Small intestine (tissue), 16 donors: ENCODE measurements at places on chromosomes 12 and 14.

- no peaks in the 10 kb centered on the region for H3K36me3 ChIP-seq
- no peak overlapping the region for H3K27ac ChIP-seq
- H3K27me3 ChIP-seq, result no peaks in the 10 kb centered on the region
- DNase-seq, result no peak
Measured at GRCh38 chr12:109540526-109541412, 32.5 kb downstream of the MMAB start.

DNA sequence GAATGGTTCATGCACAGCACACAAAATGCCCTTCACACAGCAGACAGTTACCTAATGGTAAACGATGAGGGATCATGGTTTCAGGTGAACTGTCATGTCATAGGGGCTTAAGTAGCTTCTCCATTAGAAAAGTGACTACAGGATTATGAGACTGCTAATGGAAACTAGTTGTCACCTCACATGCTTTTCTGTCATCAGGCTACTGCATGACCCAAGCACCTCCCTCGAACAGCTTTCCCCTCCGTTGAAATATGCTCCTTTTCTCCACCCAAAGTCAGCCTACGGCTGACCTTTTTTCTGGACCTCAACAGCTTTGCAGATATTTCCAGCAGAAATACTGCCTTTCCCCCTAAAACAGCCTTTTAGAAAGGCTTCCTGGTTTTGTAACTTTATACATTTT is 467.3 kb downstream of the EGLN3 start:
- no peak for DNase-seq
- no peaks in the 10 kb centered on the region for H3K4me1 ChIP-seq
- H3K27ac ChIP-seq, result no peak overlapping the region
- no peaks in the 10 kb centered on the region for H3K36me3 ChIP-seq
- H3K4me3 ChIP-seq, result no peak overlapping the region
- peaks cover 4% of the 10 kb centered on the region for H3K27me3 ChIP-seq

- DNase-seq, result no peak
- H3K4me1 ChIP-seq, result no peaks in the 10 kb centered on the region
- peaks cover 11% of the 10 kb centered on the region for H3K36me3 ChIP-seq
- no peak overlapping the region for H3K27ac ChIP-seq
- H3K4me3 ChIP-seq, result no peak overlapping the region
- no peaks in the 10 kb centered on the region for H3K27me3 ChIP-seq
Measured at GRCh38 chr12:112466835-112467234, 48.1 kb downstream of the PTPN11 start.

GRCh38 chr12:57614948-57615500 is 3.8 kb downstream of the ARHGEF25 start:
- H3K36me3 ChIP-seq, result peaks cover 9% of the 10 kb centered on the region
- H3K27me3 ChIP-seq, result no peaks in the 10 kb centered on the region
- H3K27ac ChIP-seq, result no peak overlapping the region
- H3K4me3 ChIP-seq, result no peak overlapping the region
- H3K4me1 ChIP-seq, result peaks cover 22% of the 10 kb centered on the region

DNA sequence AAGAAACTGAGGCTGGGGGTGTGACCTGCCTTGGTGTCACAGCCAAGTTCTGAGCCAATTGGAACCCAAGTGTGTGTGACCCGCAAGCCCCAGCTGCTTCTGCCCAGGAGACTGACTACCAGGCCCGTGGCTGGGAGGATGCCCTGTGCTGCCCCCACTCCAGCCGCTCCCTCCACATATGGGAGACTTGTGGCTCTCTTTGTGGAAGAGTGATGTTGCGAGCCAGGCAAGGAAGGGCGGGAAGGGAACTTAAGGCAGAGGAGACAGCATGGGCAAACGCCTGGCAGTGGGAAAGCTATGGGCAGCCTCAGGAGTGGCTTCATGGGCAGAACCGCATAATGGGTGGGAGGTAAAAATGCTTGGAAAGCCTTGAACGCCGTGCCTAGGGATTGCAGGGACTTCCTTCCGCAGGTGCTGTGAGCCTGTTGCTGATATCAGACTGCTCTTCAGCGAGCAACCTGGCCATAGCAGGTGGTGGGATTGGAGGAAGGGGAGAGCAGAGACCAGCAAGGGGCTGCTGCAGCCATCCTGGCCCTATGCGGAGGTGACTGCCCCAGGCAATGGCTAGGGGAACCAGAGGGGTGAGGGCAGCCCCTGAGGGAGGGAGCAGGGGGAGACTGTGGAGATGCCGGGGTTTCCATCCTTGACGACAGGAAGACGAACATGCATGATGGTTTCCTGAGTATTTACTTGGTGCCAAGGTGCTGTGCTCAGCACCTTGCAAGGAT is 115.7 kb downstream of the LGMN start:
- peaks cover 8% of the 10 kb centered on the region for H3K36me3 ChIP-seq
- no peaks in the 10 kb centered on the region for H3K27me3 ChIP-seq
- no peak for DNase-seq
- H3K4me3 ChIP-seq, result no peak overlapping the region

- no peaks in the 10 kb centered on the region for H3K27me3 ChIP-seq
- H3K4me1 ChIP-seq, result no peaks in the 10 kb centered on the region
- H3K27ac ChIP-seq, result no peak overlapping the region
Measured at GRCh38 chr14:67665868-67666267, 8.6 kb downstream of the VTI1B start.

DNA sequence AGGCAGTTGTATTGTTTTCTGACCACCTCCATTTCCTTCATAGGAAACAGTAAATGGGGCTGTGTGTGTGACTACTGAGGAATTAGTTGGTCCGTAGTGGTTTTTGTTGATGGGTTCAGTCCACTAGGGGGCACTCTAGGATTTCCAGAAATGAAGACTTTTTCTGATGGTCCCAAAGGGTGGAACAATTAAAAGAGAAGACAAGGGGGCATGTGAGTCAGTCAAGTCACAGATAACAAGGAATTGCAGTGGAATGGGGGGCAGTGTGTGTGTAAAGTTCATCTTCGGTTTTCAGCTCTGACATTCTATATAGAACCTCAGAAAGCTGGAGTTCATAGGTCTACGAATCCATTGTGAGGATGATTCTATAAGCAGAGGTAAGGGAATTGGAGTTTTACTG is 186.6 kb upstream of the OR4E1 start:
- H3K4me3 ChIP-seq, result no peak overlapping the region
- H3K27ac ChIP-seq, result no peak overlapping the region
- H3K27me3 ChIP-seq, result no peaks in the 10 kb centered on the region
- peak; percentile 19 for DNase-seq
- H3K36me3 ChIP-seq, result no peaks in the 10 kb centered on the region

- H3K27me3 ChIP-seq, result no peaks in the 10 kb centered on the region
- no peaks in the 10 kb centered on the region for H3K36me3 ChIP-seq
- H3K4me3 ChIP-seq, result no peak overlapping the region
- DNase-seq, result peak; percentile 40
- H3K27ac ChIP-seq, result no peak overlapping the region
- H3K4me1 ChIP-seq, result no peaks in the 10 kb centered on the region
Measured at GRCh38 chr12:115341442-115341841, 657.5 kb upstream of the TBX3 start.

- H3K4me1 ChIP-seq, result peaks cover 50% of the 10 kb centered on the region
- no peak overlapping the region for H3K27ac ChIP-seq
- H3K36me3 ChIP-seq, result no peaks in the 10 kb centered on the region
Measured at GRCh38 chr12:4012073-4012472, 138.9 kb upstream of the PARP11 start.

DNA sequence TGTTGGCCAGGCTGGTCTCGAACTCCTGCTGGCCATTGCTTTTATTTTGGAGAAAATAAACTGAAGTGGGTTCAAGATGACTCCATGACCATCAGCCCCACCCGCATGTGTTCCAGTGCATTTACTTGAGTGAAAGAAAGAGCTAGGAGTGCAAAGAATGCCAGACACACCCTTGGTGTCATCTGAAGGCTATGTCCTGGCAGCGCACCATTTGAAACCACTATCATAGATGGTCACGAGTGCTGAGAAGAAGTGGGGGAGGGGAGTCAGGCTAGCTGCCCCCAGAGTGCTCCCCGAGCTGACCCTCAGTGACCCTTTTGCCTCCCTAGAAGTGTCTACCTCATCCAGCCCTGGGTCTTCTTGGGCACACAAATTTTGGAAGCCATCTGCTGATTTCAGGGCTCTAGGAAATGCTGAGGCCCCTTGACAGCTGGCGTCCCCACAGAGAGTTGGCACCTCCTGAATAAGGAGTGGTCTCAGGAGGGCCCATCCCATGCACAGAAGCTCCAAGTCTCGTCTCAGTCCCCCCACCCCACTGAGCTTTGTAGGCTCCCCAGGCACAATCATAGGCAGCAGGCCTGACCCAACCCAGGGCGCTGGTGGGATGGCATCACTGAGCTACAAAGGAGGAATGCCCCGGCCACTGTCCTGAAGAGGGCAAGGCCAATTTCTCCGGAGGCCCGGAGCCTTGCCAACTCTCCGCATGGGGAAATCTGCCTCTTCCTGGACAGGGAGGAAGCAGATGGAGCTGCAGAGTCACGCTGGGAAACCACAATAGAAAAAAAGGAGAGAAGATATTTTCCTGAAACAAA is 28.0 kb downstream of the PXN start:
- no peaks in the 10 kb centered on the region for H3K27me3 ChIP-seq
- H3K36me3 ChIP-seq, result no peaks in the 10 kb centered on the region
- H3K4me3 ChIP-seq, result no peak overlapping the region
- DNase-seq, result no peak
- peaks cover 19% of the 10 kb centered on the region for H3K4me1 ChIP-seq
- H3K27ac ChIP-seq, result no peak overlapping the region

DNA sequence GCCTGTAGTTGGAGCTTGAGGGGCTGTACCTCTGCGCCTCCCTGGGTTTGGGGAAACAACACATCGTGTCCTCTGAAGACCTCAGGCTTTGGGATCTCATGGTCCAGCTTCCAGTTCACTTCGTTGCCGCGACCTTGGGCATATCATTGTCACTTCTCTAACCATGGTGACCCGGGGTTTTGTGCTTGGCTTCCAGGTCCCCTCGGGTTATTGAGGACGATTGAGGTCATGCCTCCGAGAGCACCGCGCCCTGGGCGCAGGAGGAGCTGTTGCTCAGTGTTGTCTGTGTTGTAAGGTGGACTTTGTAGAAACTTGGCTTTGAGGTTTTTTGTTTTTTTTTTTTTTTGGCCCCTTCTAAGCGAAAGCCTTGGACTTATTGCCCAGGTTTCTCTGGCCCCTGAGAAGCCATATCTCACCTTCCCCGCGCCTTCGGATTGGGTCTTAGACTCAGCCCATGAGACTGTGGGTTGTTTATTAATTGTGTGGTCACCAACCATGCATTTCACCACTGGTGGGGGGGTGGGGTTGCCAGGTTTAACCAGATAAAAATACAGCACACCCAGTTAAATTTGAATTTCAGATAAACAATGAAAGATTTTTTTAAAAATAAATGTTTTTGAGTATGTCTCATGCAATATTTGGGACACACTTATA is 2.6 kb downstream of the BCL7A start:
- peaks cover 9% of the 10 kb centered on the region for H3K36me3 ChIP-seq
- peak overlapping the region; percentile 50 for H3K4me3 ChIP-seq
- no peak for DNase-seq

DNA sequence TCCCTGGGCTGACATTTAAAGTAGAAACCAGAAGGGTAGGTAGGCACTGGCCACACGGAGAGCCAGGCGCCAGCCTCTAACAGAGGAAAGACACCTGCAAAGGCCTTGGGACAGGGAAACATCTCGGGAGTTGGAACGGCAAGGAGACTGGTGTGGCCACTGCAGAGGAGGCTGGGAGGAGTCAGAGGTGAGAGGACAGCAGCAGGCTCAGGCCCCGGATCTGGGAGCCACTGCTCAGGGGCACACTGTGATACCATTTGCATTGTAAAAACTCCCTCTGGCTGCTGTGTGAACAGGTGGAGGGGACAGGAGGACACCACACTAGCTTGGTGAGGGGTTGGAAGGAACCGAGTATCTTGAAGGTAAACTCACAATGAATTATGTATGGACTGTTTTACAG is 2.7 kb downstream of the ANHX start:
- no peaks in the 10 kb centered on the region for H3K27me3 ChIP-seq
- no peak for DNase-seq
- no peak overlapping the region for H3K4me3 ChIP-seq
- H3K4me1 ChIP-seq, result no peaks in the 10 kb centered on the region
- no peaks in the 10 kb centered on the region for H3K36me3 ChIP-seq
- H3K27ac ChIP-seq, result no peak overlapping the region

- no peak for DNase-seq
- H3K36me3 ChIP-seq, result no peaks in the 10 kb centered on the region
- H3K4me3 ChIP-seq, result no peak overlapping the region
- no peaks in the 10 kb centered on the region for H3K4me1 ChIP-seq
Measured at GRCh38 chr12:124769163-124769530, 94.5 kb downstream of the SCARB1 start.

DNA sequence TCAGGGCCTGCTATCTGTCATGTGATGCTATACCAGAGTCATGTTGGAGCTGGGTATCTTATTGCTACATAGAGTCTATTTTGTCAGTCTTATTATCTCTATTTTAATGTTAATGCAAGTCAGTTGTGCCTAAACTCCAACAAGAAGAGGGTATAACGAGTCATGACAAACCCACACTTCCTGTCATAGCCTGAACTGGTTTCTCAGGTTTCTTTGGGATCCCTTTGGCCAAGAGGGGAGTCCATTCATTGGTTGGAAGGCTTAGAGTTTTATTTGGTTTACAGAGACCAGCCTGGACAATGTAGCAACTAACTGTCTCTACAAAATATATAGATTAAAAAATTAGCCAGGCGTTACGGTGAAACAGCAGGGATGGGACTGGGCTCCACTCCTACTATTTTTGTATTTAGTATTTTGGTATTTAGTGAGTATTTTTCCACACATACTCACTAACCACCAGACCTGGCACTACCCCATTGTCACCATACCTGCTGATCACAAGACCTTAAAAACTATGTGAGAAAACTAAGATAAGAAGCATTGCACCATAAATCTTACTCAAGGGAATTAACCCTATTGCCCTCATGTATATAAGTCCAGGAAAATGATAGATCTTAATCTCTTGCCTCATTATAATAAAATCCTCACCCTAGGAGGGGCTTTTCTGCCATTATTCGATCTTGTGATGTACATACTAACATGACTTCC is 387.5 kb downstream of the IPO8 start:
- no peak overlapping the region for H3K27ac ChIP-seq
- H3K4me3 ChIP-seq, result no peak overlapping the region
- no peaks in the 10 kb centered on the region for H3K27me3 ChIP-seq
- H3K4me1 ChIP-seq, result no peaks in the 10 kb centered on the region

DNA sequence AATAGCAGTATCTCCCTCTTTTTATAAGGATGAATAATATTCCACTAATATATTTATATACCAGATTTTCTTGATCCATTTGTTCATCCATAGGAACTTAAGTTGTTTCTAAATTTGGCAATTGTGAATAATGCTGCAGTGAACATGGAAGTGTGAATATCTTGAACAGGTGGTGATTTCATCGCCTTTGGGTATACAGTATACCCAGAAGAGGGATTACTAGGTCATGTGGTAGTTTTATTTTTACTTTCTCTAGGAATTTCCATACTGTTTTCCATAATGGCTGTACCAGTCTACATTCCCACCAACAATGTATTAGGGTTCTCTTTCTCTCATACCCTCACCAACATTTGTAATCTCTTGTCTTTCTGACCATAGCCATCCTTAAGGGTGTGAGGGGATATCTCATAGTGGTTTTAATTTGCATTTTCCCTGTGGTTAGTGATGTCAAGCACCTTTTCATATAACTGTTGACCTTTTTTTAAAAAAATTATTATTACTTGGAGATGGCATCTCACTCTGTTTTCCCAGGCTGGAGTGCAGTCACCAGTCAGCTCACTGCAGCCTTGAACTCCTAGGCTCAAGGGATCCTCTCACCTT is 20.5 kb downstream of the PPHLN1 start:
- DNase-seq, result no peak
- no peak overlapping the region for H3K27ac ChIP-seq
- no peaks in the 10 kb centered on the region for H3K36me3 ChIP-seq
